Activated T-cell treated with anti-CD3 and anti-CD28 coated beads, Interleukin-2, amount 50 U/mL, for 72 hours (primary cell): ENCODE measurements at places on chromosomes 6 and 20. TPM values are rescaled to one million over a fixed set of nuclear protein-coding genes. Genes with fewer than 3 reads are reported as not detected.

DNA sequence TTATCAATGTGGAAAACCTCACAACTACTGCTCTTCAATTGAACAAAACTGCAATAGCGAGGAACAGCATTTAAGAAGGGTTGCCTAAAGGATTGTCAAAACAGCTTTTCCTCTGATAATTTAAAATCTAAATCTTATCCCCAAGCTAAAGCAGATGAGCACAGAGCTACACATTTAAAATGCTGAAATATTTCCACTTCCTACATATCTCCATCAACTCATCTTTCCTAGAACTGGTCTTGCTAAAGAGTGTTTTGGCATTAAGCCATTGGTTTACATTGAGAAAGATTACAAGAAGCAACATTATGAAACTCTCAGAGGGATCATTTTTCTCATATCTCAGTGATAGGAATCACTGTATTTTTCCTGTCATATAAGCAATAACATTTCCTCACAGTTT is 3.6 kb downstream of the OR10C1 start:
- H3K4me1 ChIP-seq = no peaks in the 10 kb centered on the region
- no peak overlapping the region for H3K4me3 ChIP-seq
- peaks cover 54% of the 10 kb centered on the region for H3K27me3 ChIP-seq
- peaks cover 2% of the 10 kb centered on the region for H3K36me3 ChIP-seq
- DNase-seq = no peak

GRCh38 chr6:56289721-56290120 is 42.3 kb upstream of the COL21A1 start:
- no peak overlapping the region for H3K27ac ChIP-seq
- no peak for DNase-seq
- no peaks in the 10 kb centered on the region for H3K27me3 ChIP-seq
- H3K4me3 ChIP-seq = no peak overlapping the region

DNA sequence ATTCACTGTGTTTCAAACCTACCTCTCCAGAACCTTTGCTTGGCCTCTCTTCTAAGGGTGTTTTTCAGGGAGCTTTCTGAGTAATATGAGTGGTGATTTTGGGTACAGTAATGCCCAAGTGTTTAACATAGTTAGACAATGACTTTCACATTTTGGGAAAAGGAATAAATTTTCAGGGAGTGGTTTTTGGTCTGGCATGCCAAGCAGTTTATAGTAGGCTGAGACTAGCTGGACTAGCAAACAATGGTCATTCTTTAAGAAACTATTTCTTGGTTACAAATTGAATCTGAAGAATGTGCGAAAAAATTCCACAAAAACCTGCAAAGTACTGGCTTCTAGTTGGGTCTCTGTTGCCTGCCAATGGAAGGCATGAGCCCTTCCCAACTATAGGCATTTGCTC is 15.4 kb downstream of the FNDC1 start:
- DNase-seq = no peak
- H3K27me3 ChIP-seq = peaks cover 18% of the 10 kb centered on the region
- H3K27ac ChIP-seq = no peak overlapping the region

BFSP1 gene
- 0.23 TPM for total RNA-seq

GPLD1 gene
- total RNA-seq = 0.82 TPM
